Left cardiac atrium (tissue), 4 donors: ENCODE measurements at places on chromosomes 7 and 10.

- no peak for DNase-seq
Observed at GRCh38 chr10:47025253-47025539, 114.0 kb downstream of the PTPN20 start.

GRCh38 chr7:44768628-44769371 is 20.2 kb downstream of the ZMIZ2 start:
- DNase-seq, result no peak

DNA sequence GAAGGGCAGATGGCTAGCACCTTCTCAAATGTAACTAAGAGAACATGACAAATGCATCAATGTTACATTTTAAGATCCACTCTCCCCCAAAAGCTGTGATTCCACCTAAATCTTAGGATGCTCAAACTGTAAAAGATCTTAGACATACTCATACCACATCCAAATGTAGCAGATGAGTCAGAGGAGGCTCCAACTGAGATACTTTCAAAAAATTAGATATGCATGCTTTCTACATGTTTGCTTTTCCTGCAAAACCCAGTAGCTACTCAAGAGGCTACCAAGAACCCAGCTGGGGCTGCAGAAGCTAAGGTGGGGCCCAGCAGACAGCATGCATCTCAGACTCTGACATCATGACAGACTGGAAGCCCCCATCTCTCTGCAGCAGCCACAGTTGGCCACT is 31.4 kb upstream of the FRMD4A start:
- DNase-seq, result no peak

- no peak for DNase-seq
Observed at GRCh38 chr7:66163186-66163610, 41.9 kb upstream of the TPST1 start.

DNA sequence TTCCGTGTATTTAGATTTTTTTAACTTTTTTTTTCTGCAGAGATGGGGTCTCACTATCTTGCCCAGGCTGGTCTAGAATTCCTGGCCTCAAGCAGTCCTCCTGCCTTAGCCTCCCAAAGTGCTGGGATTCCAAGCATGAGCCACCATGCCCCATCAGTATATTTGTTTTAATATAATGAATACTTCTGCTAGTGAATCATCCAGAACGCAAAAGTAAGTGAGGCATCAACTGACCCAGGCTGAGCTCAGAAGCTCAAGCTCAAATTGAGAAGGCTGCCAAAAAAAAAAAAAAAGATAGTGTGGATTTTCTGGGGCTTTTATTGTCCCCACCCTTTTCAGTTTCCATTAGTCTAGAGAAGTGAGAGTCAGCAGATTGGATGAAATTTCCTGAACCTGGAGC is 39.0 kb upstream of the TECTB start:
- DNase-seq, result no peak

DNA sequence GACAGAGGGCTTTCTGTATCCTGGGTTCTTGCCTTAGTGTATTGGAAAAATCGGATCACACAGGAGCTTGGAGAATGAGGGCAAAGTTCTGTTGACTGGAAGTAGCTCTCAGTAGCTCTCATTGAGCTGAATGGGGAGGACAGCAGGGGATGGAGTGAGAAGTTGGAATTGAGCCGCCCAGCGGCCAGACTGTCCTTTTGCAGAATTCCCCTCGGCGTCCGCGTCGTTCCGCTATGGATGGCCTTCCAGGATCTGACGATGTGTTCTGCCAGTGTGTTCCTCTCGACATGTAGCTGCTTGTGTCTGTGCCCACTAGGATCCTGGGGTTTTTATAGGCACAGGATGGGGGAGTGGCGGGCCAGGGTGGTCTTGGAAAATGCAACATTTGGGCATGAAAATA is 351.8 kb upstream of the SEMA3A start:
- DNase-seq, result no peak

GRCh38 chr10:71999360-72000072 is 35.3 kb downstream of the CHST3 start:
- peak; percentile 87 for DNase-seq
